ENCODE measurements at places on chromosomes 16 and 17.

DNA sequence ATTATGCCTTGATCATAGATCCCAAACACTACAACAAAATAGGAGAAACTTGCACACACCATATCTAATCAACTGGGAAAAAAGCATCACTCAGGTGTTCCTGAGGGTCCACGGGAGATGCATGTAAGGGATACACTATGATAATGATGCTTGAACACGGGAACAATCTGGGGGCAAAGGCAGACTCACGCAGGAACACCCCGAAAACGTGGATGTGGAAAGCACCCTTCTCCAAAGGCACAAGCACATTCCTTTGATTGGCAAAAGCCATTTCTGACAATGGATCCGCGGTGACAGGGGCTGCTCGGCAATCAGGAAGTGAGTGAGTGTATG lies 1.3 kb downstream of the ZNF652 start:
- DNase-seq: no peak

GRCh38 chr17:2414446-2415064 lies 13.7 kb upstream of the MNT start:
- no peak for DNase-seq

GRCh38 chr17:73645050-73645871 lies 1.0 kb upstream of the SDK2 start:
- DNase-seq: peak; percentile 65

DNA sequence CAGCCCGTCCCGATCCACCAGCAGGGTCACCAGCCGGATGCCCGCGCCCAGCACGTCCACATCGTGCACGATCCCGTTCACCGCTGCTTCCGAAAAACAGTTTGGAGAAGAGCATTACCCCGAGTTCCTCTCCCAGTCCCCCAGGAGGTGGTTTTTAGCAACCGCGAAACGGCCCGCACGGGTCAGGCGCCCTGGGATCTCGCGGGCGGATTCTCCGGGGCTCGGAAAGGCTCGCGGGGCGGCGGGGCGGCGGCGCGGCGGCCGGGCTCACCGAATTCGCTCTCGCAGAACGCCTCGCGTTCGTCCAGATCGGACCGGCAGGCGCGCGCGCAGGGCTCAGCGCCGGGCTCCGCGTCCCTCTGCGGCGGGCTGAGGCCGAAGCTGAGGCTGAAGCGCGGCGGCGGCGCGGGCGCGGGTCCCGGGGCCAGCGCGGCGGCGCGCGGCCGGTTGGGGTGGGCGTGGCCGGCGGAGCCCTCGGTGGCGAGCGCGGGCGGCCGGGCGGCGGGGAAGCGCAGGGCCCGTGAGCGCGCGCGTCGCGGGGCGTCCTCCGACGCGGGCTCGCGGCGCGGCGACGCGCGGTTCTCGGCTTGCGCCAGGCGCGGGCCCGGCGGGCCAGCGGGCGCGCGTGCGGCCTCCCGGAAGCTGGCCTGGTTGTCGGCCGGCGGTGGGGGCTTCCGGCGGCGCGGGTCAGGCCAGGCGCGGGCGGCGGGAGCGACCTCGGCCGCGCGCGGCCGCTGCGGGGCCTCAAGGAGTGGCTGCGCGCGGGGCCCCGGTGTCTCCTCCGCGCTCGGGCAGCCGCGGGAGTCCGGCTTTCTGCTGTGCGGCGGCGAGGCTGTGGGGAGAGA lies 2.9 kb downstream of the C17orf58 start:
- peak; percentile 69 for DNase-seq

DNA sequence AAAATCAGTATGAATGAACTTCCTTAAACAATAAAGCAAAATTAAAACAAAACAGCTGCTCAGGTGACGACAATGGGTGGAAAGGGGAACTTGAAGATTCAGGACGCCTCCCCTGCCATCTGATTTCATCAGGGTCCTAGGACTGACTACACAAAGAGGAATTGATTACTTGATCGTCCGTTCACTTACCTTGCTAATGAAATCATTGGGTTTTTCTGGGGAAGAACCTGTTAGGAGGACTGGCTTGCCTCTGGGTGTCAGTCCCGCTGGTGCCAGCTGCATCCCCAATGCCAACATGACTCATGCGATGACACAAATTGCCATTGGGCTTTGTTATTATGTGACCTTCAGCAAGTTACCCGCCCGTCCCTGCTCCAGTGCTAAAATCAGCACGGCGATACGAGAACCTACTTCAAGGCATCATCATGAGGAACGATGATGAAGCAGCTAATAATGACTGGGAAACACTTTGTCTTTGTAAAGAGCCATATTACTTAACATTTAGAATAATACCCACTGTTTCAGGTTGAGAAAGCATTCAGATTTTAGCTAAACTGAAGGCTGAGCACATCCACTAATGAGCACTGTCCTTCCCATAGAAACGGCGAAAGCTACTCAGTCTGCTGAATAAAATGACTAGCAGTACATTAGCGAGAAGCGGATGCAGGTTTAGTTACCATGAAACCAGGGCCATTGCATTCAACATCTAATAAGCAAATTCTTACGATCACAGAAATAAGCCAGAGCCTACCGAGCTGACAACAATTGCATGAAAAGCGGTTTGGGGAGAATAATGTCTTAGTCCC lies 139.4 kb downstream of the ZFHX3 start:
- no peak for DNase-seq

- peak; percentile 96 for DNase-seq
These were observed at the start of gene AMZ2 for GRCh38 chr17:68247445-68248198. AMZ2 (plus strand) TSS chr17:68248043; CDS start chr17:68250188, 2,145 bp downstream.

DNA sequence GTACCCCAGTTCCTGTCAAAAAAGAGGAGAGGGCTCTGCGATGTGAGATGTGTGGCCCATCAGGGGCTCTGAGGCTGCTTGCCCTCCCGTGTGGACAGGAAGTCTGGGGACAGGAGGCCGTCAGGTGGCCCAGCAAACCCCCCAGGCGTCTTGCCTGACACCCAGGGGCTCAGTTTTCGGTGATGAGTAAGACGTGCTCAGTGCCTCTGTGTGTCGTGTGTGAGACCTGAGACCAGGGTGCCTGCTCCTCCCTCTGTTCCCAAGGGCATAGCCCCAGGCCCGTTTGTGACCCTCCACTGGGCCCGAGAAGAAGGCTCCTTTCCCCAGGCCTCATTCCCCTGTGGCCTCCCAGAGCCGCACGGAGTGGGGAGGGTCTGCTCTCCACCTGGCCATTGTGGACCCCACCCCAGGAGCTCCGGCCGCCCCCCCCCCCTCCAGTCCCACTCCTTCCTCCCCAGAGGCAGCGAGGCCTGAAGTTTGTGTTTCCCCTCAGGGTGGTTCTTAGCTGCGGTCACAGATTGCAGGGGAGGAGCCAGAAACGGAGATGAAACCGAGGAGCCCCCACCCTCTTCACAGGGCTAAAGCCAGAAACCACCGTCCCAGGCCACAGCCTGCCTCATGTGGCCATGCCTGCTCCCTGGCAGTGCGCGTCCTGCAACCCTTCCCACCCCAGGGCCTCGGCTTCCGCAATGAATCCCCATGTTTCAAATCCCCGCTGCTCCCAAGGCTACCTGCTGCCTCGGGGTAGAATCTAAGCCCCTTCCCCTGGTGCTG lies 4.9 kb upstream of the ACTG1 start:
- peak; percentile 57 for DNase-seq

GRCh38 chr16:72105978-72106377 lies 12.3 kb downstream of the DHX38 start:
- no peak for DNase-seq

DNA sequence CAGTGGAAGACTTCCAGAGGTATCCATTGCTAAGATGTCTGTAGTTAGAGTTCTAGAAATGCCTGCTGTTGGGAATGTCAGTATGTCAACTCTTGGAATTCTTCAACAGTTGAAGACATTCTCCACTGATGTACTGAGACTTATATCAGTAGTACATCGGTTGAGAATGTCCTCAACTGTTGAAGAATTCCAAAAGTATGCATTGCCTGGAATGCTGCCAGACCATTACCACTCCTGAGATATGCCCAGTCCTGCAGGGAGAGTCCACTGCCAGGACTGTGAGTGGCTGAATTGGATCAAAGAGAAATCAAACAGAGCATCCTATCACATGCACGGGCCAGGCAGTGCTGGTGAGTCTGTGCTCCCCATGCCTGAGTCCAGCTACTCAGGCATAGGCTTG lies 42.0 kb downstream of the IL21R start:
- DNase-seq: no peak

GRCh38 chr17:5897275-5897911 lies 172.8 kb upstream of the WSCD1 start:
- DNase-seq: no peak

- DNase-seq: no peak
These were observed 78.4 kb downstream of the ANKFN1 start for GRCh38 chr17:56231693-56232092.

DNA sequence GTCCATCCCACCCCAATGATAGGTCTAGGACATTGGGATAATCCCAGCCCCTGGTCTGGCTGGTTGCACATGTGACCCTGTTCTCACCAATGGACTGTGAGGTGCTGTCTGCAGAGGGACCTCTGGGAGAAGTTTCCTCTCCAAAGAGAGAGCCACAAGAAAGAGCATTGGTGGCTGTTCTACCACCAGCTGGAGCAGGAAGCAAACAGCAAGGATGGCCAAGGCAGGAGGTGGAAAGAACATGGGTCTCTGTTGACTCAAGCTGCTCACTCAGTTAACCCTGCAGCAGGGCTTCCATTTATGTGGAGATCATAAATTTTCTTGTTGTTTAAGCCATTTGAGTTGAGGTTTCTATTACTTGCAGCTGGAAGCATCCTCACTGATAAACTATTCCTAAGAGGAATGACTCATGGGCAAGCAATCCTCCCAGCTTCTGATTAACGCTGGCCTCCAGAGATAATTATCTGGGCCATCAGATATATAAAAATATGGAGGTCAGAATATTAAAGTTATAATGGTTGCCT lies 52.6 kb downstream of the CYB5B start:
- no peak for DNase-seq

DNA sequence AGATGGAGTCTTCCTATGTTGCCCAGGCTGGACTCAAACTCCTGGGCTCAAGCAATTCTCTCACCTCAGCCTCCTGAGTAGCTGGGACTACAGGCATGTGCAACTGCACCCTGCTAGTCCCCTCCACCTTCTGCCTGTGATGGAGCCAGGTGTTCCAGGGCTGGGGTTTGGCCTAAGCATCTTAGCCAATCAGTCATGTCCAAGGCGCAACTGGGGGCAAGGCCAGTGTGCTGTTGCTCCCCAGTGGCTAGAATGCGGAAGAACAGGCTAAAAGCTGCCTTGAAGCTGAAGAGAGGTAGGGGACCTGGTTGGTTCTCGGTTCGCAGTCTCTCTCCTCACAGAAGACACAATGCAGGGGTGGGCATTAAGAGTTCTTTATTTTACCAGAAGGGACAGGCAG lies 18.6 kb downstream of the FLOT2 start:
- no peak for DNase-seq

- no peak for DNase-seq
These were observed 3.9 kb upstream of the B3GNT9 start for GRCh38 chr16:67154578-67155294.

DNA sequence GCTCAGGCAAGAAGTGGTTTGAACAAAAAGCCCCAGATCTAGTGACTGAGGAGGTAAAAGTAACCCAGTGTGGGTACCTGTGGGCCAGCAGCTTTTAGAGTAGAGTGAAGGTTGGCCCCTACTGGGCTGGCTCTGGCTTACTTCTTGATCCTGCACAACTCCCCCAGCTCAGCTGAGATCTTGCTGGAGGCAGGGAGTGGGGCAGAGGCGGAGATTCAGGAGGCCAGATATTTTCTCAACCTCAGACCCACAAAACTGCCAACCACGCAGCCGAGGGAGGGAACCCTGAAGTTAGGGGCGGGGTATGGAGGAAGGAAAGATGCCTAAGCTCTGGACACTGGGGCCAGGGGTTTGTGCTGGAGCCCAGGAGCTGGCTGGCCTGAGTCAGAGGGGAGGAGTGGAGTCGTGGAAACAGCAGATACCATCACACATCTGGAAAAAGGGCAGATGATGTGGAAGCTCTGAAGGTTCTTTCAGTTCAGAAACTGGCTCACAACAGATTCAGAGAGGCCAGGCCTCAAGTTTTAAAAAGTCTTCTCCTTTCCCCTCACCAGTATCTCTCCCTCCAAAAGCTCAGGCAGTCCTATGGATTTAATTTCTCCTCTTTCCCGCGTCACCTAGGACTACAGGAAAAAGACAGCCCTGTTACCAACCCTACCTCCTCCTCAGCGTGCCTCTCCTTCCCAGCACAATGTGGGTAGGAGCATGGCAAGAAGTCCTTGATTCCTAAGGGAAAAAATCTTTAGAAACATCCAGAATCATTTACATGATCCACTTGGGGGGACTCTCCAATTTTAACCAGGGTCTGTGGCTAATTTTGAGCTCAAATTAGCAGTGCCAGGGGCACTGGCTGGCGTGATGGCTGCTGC lies 48.1 kb downstream of the MYO18A start:
- DNase-seq: no peak

All from activated CD8-positive, alpha-beta T cell treated with anti-CD3 and anti-CD28 coated beads, Interleukin-2, amount 10 ng/mL, durations not matched to agents 7 days and 5 days (primary cell).